ENCODE measurements at places on chromosomes 5 and 9.
A peak's percentile ranks its signal among the peaks of the same experiment; 100 is the strongest.

DNA sequence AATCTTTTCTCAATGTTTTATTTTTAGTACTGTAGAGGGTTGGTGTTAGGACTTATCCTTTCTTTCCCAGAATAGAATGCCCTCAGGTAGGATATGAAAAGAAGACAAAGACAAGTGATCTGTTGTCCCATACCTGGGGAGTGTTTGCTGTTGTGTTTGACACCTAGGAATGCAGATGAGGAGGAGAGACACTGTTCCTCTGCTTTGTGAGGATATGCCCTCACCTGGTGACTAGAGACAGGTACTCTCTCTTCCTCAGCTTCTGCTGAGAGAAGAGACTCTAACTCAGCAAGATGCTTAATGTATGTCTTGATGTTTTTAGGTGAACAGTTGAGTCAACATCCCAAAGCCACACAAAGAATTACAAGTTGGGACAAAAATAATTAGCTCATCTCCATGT lies 468.4 kb downstream of the PRR16 start:
- no peak for DNase-seq

DNA sequence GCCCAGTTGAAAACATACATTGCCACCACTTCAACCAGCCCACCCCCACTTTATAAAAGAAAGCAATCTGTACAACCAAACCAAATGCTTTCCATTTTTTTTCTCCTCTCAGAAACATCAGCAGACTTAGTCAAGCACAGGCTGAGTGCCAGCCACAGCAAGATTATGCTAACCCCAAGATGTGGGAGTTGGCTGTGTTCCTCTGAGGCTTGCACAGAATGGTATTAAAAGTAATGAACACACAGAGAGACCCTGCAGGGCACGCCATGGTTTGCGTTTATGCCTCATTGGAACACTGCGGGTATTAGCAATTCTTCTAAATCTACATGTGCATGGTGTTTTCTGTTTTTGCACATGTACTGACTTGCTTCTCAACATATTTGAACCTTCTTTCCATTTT lies 419.9 kb upstream of the GRAMD2B start:
- no peak for DNase-seq

GRCh38 chr5:95816776-95817175 lies 5.8 kb downstream of the GLRX start:
- no peak for DNase-seq

- no peak for DNase-seq
Measured at GRCh38 chr5:157473383-157474320, 13.6 kb downstream of the NIPAL4 start.

GRCh38 chr5:113437111-113437510 lies 2.3 kb upstream of the TSSK1B start:
- DNase-seq: no peak

GRCh38 chr5:5318426-5319190 lies 103.9 kb upstream of the ICE1 start:
- no peak for DNase-seq

- no peak for DNase-seq
Measured at GRCh38 chr9:79165020-79165780, 406.6 kb upstream of the TLE4 start.

GRCh38 chr5:137146402-137146890 lies 352.7 kb downstream of the SPOCK1 start:
- DNase-seq: no peak

GRCh38 chr9:3876553-3876952 lies 350.8 kb upstream of the RFX3 start:
- DNase-seq: no peak

DNA sequence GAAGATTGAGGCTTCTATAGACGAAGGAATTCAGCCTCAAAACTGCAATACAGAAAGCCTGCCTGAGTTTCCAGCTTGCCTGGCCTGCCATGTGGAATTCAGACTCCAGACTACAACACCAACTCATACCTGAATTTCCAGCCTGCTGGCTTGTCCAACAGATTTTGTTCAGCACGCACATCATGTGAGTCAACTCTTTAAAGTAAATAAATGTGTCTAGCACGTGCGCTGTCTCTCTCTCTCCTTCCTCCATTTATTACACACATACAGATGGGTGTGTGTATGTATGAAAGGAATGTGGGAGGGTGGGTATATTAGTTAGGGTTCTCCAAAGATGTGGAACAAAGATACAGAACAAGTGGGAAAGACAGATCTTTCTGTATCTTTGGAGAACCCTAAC lies 82.4 kb upstream of the TAS2R1 start:
- no peak for DNase-seq

DNA sequence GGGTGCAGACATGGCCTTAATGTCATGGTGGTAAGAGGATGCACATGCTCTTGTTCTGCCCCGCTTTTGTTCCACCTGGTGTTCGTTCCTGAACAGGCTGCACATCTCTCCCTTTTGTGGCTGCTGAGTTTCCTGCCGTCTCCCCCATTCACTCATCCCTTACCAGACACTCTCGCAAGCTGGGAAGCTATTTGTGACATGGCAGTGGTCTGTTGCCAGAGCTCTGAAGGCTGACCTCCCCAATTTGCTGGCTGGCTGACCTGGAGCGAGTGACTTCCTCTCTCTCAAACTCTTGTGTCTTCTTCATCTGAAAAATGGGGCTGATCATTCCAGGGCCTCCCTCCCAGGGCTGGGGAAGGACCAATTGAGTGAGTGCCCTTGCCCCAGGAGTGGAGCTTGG lies 35.9 kb downstream of the HRH2 start:
- DNase-seq: no peak

- DNase-seq: no peak
Measured at GRCh38 chr9:108386859-108387384, 468.9 kb downstream of the ACTL7B start.

- DNase-seq: no peak
Measured at GRCh38 chr5:3612591-3613042, 17.0 kb downstream of the IRX1 start.

DNA sequence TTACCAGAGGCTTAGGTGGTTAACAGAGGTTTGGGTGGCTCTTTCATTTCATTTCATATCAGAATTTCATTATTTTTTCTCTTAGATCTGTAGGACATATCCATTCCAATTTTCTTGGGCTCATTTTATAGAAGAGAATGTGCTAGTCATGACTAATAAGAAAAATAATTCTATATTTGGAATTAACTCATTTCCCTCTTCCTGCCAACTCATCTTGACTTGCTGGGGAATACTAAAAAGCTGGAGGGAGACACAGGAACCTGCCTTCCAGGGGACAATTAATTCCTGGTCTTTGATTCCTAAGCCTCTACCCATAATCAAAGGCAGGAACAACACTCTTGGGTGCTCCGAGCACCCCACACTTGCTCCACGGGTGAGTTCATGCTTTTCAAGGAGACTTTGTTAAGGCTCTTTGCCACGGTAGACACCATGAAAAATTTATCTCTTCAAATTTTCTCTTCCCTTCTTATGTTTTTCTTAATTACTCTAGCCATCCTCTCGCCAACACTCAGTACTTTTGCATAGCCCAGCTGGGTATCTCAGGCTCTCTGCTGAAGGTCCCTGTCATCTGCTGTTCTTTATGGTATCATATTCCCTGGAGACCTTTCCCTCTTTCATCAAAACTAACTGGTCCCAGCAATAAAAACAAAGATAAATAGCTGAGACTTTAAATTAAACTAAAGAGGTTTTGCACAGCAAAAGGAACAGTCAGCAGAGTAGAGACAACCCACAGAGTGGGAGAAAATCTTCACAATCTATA lies 273.9 kb downstream of the NPR3 start:
- DNase-seq: no peak

DNA sequence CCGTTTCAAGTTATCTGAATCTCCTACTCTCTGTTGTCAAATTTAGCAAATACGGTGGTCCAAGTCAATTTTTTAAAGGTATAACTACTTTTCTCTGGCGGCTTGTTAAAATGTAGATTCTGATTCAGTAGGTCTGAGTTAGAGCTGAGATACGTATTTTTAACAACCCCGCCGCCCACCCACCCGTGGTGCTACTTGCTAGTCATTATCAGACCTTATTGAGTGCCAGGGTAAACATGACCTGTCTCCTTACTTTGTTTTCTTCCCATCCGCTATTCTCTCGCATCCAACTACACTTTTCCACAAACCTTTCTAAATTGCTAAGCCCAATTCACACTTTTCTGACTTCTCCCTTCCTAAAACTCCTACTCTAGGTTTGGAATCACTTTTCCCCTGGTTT lies 694 bp upstream of the PLAA start:
- DNase-seq: peak; percentile 51

GRCh38 chr9:124635285-124635684 lies 128.1 kb upstream of the NR5A1 start:
- no peak for DNase-seq

Data from activated CD4-positive, alpha-beta T cell treated with anti-CD3 and anti-CD28 coated beads, Interleukin-2, amount 50 U/mL, for 48 hours (primary cell).